SW 1271 (cell line): ENCODE measurements at places on chromosomes 6 and 20.

- DNase-seq: no peak
Measured at GRCh38 chr6:154709621-154710020, 23.6 kb upstream of the SCAF8 start.

DNA sequence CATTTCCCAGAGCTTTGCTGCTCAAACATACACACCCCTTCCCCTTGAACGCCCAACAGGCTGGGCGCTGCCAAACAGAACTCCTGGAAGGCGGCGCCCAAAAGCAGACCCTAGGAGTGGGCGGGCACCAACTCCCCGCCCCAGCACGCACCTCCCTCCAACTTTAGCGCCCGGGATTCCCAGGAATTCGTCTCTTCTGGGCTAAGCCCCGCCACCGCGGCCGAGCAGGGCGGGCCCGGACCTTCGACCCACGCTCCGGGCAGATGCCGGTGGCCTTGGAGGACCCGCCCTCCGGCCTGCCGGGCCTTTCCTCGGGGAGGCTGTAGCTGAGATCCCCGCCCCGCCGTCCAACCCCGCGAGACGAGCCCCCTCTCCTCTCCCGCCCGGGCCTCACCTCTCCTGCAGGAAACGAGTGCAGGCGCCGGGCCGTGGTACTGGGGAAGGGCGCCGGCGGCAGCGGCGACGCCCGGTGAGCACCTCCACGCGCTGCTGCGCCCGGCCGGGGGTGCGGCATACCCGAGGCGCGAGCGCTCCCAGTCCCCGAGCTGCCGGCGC lies 659 bp downstream of the MCUR1 start:
- DNase-seq: peak; percentile 86

GRCh38 chr6:118890997-118891790 lies 2.8 kb upstream of the ASF1A start:
- DNase-seq: no peak

GRCh38 chr6:57123111-57123510 lies 33.1 kb downstream of the ZNF451 start:
- DNase-seq: no peak

DNA sequence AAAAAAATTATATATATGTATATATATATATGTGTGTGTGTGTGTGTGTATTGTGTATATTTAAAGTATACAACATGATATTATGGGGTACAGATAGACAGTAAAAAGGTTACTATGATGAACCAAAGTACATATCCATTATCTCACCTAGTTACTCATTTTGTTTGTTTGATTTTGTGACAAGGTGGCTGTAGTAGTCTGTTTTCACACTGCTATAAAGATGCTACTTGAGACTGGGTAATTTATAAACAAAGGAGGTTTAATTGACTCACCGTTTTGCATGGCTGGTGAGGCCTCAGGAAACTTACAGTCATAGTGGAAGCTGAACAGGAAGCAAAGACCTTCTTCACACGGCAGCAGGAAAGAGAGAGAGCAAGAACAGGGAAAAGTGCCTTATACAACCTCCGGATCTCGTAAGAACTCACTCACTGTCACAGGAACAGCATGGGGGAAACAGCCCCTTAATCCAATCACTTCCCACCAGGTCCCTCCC lies 30.2 kb upstream of the DACT2 start:
- DNase-seq: no peak

GRCh38 chr6:43376551-43376981 lies 7.1 kb upstream of the ZNF318 start:
- DNase-seq: no peak

- DNase-seq: no peak
Measured at GRCh38 chr6:63516186-63516944, 55.9 kb upstream of the LOC128125822 start.

DNA sequence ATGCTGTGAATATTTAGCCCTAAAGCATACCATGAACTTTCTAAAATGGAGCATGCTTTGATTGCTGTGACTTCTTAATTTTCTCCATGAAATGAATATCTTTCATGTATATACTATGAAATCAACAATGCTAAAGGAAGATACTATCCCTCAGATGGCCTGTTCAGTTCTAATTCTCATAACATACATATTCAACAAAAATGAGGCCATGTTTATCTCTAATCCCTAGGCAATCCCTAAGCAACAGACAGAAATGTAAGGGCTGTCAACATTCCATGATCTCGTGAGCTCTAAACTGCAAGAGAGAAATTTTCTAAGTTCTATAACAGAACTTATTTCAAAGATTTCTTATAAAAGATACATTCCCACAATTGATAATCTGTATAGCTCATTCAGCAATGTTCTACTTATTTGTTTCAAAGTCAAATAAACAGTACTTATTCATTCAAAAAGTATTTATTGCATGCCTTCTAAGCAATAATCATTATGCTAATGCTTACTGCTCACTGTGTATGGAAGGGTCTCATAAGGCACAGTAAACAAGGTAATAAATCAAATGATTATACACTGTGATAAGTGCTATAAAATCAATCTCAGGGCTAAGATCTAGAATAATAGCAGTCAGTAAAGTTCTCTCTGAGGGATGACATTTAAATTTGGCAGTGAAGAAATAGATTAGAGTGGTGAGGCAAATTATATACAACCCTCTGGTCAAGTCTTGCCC lies 492.9 kb downstream of the PHF3 start:
- no peak for DNase-seq

DNA sequence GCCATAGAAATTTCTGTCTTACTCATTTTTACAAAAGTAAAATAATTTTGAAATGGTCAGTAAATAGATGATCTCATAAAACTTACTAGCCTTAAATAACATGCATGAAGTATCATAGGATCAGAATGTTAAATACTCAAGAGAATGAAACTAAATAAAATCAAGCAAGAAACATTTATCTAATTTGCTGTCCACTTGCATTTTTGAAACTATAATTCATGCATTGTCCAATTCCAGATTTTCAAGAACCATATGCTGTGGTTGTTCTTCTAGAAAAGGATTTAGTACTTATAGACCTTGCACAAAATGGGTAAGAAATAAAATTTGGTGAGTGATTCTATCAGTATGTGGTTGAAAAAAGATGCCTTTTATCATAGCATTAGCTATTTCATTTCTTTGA lies 107.0 kb downstream of the STXBP5 start:
- DNase-seq: no peak

GRCh38 chr20:50247196-50248094 lies 56.8 kb downstream of the CEBPB start:
- DNase-seq: no peak

- no peak for DNase-seq
Measured at GRCh38 chr6:30399390-30400058, 54.6 kb downstream of the RPP21 start.

- peak; percentile 51 for DNase-seq
Measured at GRCh38 chr6:30942338-30943060, 1.7 kb downstream of the MUCL3 start.

DNA sequence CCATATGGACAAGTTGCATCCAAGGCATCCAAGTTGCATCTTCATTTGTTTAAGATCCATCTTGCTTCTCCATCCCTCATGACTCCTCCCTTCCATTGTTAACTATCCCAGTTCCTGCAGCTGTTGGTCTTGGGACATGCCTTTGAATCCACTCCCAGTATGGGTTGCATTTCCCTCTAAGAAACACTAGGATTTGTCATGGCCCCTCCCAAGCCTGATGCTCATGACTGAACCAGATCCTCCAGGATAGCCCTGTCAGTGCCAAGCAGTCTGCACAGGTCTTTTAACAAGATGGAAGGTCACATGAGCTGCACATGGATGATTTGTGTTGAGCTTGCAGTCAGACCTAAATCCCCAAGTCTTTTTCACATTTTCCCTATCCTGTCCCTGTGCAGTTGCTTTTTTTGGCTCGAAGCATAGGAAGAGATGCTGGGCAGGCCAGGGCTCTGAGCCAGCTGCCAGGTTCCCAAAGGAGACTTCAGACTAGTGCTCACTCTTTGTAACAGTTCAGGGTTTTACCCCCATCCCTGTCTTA lies 4.2 kb downstream of the PPP2R5D start:
- no peak for DNase-seq

- DNase-seq: no peak
Measured at GRCh38 chr6:30590509-30590908, 19.3 kb downstream of the ABCF1 start.

DNA sequence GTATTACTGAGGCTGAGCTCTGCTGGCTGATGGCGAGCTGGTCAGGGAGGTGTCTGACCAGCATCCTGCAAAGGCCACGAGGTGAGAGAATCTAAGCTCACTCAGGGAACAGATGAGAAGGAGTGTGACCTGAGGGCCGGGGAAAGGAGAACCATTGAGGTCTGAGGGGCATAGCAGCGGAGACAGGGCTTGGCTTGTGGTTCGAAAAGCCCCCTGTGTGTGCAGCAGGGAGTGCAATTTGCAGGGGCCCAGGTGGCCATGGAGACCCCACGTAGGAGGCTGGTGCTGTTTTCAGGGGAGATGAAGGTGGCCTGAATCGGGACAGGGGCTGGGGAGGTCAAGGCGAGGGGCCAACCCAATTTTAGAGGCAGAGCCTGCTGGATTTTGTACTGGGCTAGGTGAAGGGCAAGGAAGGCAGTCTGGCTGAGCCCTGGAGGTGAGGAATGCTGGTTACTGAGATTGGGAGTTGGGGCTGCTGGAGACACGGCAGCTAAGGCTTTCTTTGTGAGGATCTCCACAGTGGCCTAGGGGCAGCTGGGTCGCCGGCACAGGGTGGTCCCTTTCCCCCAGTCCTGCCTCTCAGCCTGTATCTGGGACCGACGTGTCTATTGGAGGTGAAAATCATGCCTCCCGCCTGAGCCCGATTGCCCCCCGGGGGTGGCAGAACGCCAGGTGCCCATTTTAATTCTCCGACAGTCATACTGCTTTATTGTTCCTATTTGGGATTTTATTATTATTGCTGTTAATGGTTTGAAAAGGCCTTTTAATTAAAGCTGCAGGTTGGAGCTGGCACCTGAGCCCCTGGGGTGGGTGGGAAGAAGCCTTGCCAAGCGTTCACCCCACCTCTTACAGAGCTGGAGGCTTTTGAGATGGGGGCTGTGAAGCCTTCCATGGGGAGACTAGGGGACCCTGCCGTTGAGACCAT lies 28.4 kb downstream of the DLGAP4 start:
- no peak for DNase-seq

GRCh38 chr20:44455126-44455525 lies 20.5 kb upstream of the TTPAL start:
- DNase-seq: no peak

DNA sequence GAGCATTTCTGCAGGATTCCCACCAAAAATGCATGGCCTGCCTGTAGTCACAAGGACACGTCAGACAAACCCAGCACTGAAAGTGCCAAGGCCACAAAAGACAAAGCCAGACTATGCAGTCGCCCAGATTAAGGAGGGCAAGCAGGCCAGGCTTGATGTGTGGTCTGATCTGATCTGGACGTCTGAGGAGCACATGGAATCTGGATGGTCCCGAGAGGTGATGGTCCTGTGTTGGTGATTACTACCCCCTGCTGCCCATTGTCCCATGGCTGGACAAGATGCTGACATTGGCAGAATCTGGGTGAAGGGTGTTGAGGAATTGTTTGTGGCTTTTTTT lies 17.1 kb downstream of the NPEPL1 start:
- DNase-seq: no peak

DNA sequence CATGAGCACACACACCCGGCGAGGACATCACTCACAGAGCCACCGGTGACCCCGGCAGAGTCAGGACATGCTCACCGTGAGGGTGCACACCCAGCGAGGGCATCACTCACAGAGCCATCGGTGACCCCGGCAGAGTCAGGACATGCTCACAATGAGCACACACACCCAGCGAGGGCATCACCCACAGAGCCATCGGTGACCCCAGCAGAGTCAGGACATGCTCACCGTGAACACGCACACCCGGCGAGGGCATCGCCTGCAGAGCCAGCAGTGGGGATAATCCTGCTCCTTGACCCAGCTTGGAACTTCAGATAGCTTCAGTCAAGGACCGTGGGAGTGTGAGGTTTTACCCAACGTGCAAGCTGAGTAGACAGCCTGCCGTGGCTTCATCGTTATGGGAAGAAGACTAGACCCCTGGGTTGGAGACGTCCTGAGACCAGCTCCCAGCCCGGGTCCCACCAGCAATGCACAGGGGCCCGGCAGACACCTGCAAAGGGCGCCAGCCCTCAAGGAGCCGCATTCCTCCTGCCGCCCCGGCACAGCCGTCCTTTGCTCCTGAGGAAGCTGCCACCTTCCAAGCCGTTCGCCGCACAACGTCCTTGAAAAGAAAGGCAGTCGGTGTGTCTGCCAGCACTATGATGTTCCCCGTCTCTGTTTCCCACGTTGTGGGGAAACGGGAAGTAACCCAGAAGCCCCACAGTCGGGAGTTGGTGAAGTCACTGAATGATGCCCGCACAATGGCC lies 192.3 kb downstream of the DLL1 start:
- DNase-seq: no peak

GRCh38 chr6:124670801-124671200 lies 291.4 kb upstream of the RNF217 start:
- no peak for DNase-seq
